Aorta (tissue), 5 donors: ENCODE measurements at places on chromosomes 16 and 17. TPM values are rescaled to one million over a fixed set of nuclear protein-coding genes. Genes with fewer than 3 reads are reported as not detected.

DNA sequence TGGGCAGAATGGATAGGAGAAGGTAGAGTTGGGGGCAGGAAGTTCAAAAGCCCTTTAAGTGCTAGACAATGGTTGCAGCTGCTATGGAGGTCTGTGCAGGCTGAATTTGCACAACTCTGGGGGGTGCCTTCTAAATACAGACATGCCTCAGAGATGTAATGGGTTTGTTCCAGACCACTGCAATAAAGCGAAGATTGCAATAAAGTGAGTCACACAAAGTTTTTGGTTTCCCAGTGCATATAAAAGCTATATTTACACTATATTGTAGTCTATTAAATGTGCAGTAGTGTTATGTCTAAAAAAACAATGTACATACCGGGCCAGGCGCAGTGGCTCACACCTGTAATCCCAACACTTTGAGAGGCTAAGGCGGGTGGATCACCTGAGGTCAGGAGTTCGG is 60.5 kb upstream of the MYOCD start:
- H3K4me1 ChIP-seq: no peaks in the 10 kb centered on the region
- no peak for DNase-seq
- no peaks in the 10 kb centered on the region for H3K36me3 ChIP-seq
- no peaks in the 10 kb centered on the region for H3K27me3 ChIP-seq
- H3K27ac ChIP-seq: no peak overlapping the region

DNA sequence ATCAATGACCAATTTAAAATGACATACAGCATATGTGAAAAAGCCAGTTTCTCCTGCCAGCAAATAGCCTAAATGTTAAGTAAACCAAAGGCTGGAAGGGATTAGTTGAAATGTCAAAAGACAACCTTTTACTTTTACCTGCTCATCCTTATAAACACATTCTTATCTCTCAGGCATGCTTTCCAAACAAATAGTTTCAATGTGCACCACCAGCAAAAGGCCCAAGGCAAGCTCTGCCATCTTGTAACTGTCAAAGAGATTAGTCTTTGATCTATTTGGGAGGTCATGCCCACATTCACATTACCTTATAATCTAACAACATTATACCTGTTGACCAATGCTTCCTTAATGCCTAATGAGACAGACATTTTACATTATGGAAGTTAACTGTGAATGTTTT is 132.2 kb upstream of the NACA2 start:
- no peaks in the 10 kb centered on the region for H3K27me3 ChIP-seq
- H3K27ac ChIP-seq: no peak overlapping the region
- H3K4me1 ChIP-seq: no peaks in the 10 kb centered on the region
- no peaks in the 10 kb centered on the region for H3K36me3 ChIP-seq

TP53TG3F gene
- not detected for total RNA-seq

CWC25 gene
- total RNA-seq: 23.9 TPM

DNA sequence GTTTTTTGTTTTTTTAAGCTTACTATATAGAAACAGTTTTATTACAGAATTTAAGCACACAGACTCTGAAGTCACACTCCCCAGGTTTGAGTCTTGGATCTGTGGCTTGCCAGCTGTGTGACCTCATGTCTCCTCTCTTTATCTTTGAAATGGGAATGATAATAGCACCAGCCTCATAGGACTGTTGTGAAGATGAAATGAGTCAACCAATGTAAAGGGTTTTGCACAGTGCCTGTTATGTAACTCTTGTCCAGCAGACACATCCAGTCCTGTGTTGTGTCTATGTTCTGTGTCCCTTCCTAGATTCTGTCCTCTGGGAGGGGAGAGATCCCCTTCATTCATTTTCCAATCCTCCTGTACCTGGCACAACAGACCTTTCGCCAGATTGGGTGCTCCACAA is 3.1 kb upstream of the CPD start:
- H3K4me1 ChIP-seq: no peaks in the 10 kb centered on the region
- H3K36me3 ChIP-seq: no peaks in the 10 kb centered on the region
- DNase-seq: no peak
